Activated T-helper 1 cell treated with anti-CD3 and anti-CD28 coated beads, Interleukin-2, amount 50 U/mL, for 16 hours (primary cell): ENCODE measurements at places on chromosomes 1 and 21.

- DNase-seq: no peak
Observed at GRCh38 chr1:93349231-93350135, 3.8 kb downstream of the DR1 start.

DNA sequence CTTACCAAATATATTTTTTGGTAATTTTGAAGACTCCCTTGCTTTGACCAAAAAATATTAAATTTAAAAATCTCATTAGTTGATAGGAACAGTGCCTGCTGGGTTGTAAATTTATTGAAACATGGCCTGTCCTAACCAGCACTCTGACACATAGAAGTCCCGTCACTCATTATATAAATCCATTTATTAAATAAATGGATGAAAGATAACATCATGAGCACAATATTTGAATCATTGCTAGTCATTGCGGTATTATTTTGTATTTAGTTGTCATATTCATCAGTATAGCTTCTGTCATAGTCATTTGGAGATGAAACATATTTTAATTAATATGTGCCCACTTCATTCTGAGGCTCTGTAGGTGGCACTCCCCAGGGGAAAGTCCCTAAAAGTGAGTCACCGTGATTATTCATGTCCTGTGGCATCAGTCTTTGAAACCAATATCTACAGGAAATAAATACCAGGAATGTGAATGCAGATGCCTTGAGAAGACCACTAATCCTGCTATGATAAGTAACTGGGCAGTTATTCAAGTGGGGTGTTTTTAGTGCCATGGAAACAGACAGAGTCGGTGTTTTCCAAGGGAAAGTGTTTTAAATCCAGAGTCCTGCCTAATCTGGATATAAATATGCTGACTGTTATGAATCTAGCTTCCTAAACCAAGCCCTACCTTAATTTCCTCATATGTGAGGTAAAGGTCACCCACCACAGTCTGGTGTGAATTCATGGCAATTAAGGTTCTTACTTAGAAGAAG is 302.0 kb downstream of the DUSP10 start:
- no peak for DNase-seq

DNA sequence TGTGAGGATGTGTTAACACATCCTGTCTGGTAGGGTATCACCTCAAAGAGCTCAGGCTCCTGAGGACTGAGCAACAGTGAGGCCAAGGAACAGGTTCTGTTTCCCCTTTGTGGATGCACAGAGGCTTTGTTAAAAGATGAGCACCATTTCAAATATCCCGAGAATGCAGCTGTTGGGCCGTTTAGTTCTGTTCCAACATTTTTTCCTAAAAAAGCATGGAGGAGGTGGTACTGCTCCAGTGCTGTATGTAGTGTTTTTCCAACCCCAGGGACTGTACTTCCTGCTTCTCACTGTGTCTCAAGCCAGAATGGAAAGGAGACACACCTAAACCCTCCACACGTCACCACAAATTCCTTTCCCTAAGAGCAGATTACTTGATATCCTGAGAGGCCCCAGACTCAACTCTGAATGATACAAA is 53.8 kb upstream of the BCL10 start:
- no peak for DNase-seq

- DNase-seq: no peak
Observed at GRCh38 chr1:109931911-109932636, 21.4 kb downstream of the CSF1 start.

- DNase-seq: no peak
Observed at GRCh38 chr1:226972931-226973330, 32.8 kb downstream of the COQ8A start.

- DNase-seq: no peak
Observed at GRCh38 chr1:247175458-247175857, 3.6 kb upstream of the ZNF124 start.

DNA sequence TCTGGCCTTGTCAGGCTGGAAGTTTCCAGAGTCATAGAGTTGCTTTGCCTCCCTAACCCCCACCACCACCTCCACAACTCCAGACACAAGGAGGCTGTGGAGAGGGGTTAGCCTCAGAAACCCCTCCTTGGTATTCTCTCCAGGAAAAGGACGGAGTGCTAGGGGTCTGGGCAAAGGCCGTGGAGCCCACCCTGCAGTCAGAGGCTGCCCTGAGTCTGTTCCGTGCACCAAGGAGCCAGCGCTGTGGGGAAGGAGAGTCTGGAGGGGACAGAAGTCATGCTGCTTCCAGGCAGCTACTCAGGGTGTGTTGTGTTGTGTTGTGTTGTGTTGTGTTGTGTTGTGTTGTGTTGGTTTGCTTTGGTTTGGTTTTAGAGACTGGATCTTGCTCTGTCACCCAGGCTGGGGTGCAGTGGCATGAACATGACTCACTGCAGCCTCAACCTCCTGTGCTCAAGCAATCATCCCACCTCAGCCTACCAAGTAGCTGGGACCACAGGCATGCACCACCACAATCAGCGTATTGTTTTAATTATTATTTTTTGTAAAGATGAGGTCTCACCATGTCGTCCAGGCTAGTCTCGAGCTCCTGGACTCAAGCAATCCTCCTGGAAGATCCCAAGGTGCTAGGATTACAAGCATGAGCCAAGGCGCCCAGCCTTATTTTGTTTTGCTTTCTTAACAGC is 122.2 kb upstream of the TMEM51 start:
- DNase-seq: no peak

DNA sequence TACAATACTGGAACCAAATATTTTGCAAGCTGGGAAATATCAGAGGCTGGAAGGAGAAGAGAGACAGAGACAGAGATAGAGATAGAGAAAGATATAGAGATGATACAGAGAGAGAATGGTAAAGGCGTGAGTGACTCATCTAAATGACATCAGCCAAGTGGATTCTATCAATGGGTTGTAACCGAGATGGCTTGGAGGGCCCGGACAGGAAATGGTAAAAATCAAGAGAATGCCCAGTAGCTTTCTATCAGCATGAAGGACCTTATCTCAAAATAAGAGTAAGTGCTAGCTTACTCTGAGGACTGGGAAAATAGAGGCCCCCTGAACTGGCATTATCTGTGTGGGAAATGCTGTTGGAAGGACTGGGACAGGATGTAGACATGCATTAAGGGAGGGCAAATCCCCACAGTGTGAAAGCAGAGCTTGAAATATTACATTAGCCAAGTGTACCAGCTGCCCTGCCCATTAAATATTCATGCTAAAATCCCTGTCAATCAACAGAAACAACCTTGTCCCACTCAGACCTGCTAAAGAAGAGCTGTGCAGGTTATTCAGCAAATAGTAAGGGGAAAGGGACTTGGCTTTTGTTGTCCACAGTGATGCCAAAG is 76.6 kb upstream of the ZNF644 start:
- no peak for DNase-seq

GRCh38 chr21:44643741-44644310 is 2.4 kb upstream of the KRTAP10-11 start:
- no peak for DNase-seq

GRCh38 chr1:50901872-50902271 is 58.2 kb downstream of the FAF1 start:
- no peak for DNase-seq

DNA sequence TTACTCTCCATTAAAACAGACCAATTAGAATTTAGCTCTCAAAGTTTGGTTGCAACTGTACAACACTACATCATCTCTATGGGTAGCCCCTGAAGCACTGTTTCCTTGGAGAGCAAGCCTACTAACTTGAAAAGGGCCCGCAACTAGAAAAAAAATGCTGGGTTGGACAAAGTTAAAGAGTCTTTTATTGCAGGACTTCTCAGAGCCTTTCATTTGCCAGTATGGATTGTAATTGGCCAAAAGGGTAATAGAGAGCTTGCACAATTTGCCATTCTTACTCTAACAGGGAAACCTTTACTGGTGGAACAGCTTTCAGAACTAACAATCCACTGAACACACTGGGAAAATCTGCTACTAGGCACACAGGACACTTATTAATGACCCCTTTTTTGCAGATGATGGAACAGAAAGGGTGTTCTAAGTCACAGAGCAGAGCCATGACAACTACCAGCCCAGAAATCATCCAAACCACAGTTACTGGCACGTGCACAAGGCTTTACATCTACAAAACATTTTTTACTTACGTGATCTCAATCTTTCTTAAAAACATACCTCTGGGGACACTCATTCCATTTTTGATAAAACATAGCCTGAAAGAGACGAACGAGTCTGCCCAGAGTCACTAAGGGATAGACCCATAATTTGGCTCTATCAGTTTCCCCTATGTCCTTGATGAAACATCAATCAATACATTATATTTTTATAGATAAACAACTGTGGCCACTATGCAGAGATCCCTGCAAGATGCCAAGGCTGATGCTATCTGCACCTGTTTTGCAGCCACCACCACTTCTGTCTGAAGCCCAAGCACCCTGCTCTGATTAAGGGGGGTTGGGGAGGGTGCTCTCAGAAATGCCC is 176.3 kb upstream of the EDN2 start:
- no peak for DNase-seq

- peak; percentile 38 for DNase-seq
Observed at GRCh38 chr1:6497215-6497866, 5.9 kb upstream of the PLEKHG5 start.
